Stimulated activated CD4-positive, alpha-beta T cell treated with anti-CD3 and anti-CD28 coated beads, Interleukin-1b, Interleukin-23, amount 100 ng/mL, for 1 hour (primary cell): ENCODE measurements at places on chromosomes 12 and 14.

GRCh38 chr12:48795550-48796455 is 6.9 kb upstream of the ADCY6 start:
- DNase-seq: no peak

DNA sequence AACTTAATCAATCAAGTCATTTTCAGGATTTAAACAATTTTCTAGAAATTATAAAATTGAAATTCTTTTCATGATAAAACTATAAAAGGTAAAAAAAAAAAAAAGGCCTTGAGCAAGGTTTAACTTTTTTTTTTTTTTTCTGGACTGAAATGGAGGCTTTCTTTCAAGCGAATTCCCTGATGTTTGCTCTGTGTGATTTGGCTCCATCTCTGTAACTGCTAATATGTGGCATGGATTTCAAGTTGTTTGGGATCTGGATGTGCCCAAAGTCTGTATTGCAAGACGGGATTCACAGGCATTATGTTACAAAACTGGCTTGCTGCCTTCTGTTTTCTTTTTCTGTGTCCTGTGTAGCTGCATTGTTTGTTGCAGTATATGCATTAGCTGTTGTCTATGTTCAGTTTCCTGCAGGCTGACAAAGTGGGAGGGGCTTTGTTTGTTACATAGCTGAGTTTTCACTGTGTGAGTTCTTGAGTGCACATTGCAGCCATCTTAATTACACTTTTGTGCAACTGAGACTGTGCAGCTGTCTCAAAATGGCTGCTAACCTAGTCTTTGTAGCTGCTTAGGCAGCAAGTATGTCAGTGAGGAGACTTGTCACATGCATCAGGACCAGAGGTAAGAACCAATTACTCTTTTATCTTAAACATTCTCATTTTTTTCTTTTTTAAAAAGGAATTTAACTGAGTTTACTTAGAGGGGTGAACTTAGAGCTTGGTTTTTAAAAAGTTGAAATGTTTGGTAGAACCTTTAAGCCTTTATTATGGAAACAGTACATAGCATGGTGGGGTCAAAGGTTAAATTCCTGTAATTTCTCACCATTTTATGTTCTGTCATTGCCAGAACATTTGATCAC is 19.5 kb downstream of the ATF7IP start:
- peak; percentile 14 for DNase-seq

GRCh38 chr14:98962118-98962517 is 309.9 kb downstream of the BCL11B start:
- DNase-seq: no peak

GRCh38 chr12:94445662-94446061 is 14.0 kb downstream of the CEP83 start:
- DNase-seq: no peak

- no peak for DNase-seq
Measured at GRCh38 chr12:114240288-114240687, 165.7 kb downstream of the TBX5 start.

- DNase-seq: no peak
Measured at GRCh38 chr12:104216521-104216924, 944 bp downstream of the TXNRD1 start.

GRCh38 chr12:3041558-3042164 is 35.5 kb upstream of the TSPAN9 start:
- peak; percentile 6 for DNase-seq

- no peak for DNase-seq
Measured at GRCh38 chr12:112535017-112535416, 116.3 kb downstream of the PTPN11 start.

DNA sequence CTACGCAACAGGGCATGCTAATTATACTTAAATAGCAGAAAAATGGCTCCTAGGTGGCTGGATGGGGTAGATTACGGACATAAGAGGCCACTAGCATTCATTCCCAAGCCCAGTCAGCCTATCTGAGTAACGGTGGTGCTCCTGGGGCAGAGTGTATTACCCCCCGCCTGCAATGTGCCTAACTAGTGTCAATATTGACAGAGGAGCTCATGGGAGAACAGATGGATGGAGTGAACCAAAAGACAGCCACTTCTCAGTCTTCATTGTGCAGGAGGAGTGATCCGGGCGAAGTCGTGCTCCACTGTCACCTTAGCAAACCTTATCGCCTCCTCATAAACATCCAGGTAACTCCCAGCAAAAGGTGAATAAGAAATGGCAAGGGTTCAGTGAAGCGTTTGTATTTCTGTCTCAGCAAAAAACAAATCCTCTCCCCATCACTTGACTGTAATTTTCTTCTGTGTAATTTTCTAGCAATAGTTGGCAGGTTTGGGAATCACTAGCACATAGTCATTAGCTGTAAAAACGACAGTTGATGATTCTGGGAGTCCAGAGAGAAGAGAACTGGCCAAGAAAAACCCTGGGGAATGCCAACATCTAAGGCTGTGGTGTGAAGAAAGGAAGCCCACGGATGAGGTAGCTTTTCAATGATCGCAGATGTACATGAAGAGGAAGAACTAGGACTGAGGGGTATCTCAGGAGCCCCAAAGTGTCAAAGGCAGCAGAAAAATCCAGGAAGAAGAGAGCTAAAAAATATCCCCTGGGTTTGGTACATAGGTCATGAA is 126.6 kb upstream of the BCL2L14 start:
- DNase-seq: no peak

DNA sequence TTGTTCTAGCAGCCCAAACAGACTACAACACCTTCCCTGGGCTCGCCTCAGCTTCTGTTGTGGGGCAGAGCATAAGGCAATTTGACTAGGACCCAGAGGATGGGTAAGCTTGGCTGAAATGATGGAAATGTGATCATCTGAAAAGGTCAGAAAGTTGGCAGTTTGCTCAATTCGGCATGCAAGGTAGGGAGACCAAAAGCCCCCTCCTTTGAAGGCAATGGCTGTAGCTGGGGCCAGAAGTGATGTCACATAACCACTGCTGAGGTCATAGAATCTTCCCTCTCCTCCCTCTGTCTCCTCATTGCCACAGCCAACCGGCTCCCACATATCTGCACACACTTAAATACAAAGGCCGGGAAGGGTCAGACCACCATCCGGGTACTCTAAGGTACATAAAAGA is at the start of gene TPPP2:
TPPP2 (plus strand) TSS at position 301 of the 400 bp plus-strand sequence. CDS start 365 bp downstream, outside the sequence.
- DNase-seq: no peak

GRCh38 chr14:57492859-57493258 is 798 bp downstream of the CCDC198 start:
- no peak for DNase-seq

- no peak for DNase-seq
Measured at GRCh38 chr12:32400114-32400672, 835 bp downstream of the FGD4 start.

GRCh38 chr12:122480753-122481152 is 20.0 kb downstream of the ZCCHC8 start:
- DNase-seq: no peak

GRCh38 chr14:102971314-102971713 is 48.9 kb downstream of the AMN start:
- no peak for DNase-seq

DNA sequence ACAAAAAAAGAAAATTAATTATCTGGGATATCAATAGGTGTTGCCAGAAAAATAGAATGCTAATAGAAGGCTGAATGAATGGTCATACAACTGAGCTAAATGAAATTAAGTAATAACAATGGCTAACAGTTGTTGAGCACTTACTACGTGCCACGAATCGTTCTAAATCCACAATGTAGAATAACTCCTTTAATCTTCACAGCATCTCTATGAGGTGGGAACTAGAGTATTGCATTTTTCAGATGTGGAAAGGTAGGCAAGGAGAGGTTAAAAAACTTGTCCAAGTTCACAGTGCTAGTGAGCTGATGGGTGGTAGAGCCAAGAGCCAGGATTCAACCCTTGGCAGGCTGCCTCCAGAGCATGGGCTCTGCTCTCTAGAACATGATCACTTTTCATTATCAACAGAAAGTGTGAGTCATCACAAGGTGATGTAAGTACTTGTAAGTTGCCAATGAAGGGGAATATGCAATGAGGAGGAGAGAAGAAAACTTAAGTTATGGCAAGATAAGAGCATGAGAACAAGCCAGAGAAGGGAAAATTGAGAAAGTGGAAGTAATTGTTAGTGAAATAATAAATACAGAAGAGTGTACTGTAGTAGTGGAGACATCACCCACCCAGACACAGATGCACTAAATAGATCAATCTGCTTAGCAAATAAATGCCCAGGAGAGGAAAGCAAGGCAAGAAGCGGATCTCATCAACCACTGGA is 122.1 kb downstream of the PRKD1 start:
- DNase-seq: no peak

GRCh38 chr14:58981840-58982239 is 206.6 kb upstream of the DAAM1 start:
- DNase-seq: no peak

DNA sequence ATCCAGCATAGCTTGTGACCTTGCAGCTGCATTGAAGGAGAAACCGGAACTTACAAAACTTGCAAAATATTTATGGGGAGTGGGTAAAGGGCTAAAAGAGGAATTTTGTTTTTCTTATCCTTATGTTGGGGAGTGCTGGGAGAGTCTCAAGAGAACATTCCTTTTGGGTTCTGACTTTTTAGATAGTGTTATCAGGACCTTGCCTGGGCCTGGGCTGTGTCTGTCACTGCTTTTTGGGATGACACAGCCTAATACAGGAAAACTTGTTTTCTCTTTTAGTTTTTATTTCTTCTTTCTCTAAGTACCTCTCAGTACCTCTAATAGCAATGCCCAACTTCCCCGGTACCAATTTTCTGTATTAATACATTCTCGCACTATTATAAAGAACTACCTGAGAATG is 850.6 kb downstream of the RPS29 start:
- DNase-seq: no peak

- no peak for DNase-seq
Measured at GRCh38 chr14:99004112-99004511, 267.9 kb downstream of the BCL11B start.

DNA sequence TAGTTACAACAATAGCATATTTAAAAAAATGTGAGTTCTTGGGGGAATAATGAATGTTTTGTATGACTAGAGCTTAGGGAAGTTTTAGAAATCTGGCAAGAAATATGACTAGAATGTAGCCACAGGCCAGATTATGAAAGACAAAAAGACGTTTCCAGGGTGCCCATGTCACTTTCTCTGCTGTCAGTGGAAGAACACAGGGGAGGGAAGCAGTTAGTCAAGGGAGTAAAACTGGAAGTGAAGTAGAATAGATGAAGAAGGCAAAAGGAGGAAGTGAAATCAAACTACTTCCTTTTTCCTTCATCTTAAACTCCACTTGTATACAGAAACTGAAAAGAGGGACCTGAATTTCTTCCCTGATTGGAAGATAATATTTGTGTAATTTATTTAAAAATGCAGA is 81.2 kb upstream of the ATP2B1 start:
- no peak for DNase-seq

- DNase-seq: no peak
Measured at GRCh38 chr12:108248011-108248410, 91.1 kb downstream of the CMKLR1 start.

- no peak for DNase-seq
Measured at GRCh38 chr14:22767323-22767589, 768 bp downstream of the OXA1L start.

GRCh38 chr12:57229046-57229633 is 371 bp upstream of the SHMT2 start:
- no peak for DNase-seq

DNA sequence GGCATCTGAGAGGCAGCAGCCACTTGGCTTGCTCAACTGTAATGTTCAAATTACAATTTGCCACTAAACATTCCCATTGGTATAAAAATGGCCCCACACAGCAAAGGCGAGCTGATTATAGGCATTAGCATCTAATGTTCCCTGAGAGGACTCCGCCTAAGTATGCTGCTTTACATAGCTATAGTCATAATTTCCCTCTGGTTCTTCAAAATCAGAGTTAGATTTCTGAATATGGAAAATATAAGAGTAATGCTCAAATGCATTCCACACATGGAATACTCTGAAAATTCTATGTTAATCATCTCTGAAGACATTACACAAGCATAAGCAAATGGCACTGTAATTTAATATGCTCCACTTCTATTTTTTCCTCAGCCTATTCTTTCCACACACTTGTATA is 83.7 kb upstream of the BTG1 start:
- DNase-seq: no peak

GRCh38 chr12:12930633-12931219 is 21.2 kb downstream of the GPRC5D start:
- no peak for DNase-seq

GRCh38 chr12:119255314-119255713 is 76.6 kb downstream of the HSPB8 start:
- DNase-seq: no peak

- no peak for DNase-seq
Measured at GRCh38 chr12:45034861-45035265, 16.0 kb downstream of the DBX2 start.

DNA sequence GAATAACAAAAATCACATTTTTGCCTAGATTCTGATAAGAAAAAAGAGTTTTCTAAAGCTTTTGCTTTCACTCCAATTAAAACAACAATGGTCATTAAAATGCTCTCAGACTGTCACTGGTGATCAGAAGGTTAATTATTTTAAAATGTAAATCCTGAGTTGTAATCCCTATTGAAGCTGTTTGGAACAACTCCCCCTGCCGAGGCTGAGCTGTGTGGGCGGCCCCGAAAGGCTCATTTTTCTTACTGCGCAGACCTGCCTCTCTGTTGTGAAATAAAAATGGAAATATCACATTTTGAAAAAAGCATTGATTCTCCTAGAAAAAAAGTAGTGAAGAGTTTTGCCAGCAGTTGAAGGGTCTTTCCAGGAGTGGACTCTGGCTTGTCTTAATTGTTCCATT is 174.8 kb upstream of the CDKN3 start:
- DNase-seq: no peak

DNA sequence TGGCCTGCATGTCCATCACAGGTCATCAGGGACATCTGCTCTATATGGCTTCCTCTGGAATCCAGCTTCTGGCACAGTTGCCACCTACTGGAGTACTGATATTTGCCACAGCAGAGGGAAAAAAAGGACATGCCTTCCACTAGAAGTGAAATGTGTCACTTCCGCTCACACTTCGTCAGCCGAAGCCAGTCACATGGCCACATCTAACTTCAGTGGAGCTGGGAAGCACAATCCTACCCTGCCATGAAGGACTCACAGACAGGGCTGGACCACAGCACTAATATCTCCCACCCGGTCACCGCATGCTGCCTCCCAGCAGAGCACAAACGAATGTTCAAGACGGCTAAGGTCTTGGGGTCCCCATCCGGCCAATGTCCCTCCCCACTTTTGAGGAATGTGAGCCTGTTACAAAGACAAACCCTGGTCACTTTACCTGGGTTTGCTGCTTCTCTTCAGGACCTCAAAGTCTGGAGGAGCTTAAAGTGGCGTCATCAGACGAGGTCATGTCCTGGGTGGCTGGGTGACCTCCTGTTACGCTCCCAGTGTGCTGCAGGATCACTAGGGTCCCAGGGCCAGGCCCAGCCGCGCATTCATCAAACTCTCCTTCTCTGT is 98.6 kb downstream of the GCH1 start:
- DNase-seq: no peak

GRCh38 chr12:105819549-105819948 is 319.2 kb downstream of the NUAK1 start:
- no peak for DNase-seq

GRCh38 chr12:12983420-12984035 is 16.5 kb downstream of the HEBP1 start:
- no peak for DNase-seq
